ENCODE measurements at places on chromosomes 4 and X.
A peak's percentile ranks its signal among the peaks of the same experiment; 100 is the strongest.

DNA sequence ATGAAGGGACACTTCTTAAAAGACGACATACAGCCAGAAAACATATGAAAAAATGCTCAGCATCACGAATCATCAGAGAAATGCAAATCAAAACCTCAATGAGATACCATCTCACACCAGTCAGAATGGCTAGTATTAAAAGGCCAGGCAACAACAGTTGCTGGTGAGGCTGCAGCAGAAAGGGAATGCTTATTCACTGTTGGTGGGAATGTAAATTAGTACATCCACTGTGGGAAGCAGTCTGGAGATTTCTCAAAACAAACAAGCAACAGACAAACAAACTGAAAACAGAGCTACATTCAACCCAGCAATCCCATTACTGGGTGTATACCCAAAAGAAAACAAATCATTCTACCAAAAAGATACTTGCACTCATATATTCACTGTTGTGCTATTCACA lies 197.9 kb downstream of the EVC2 start:
- ATAC-seq: no peak

- no peak for ATAC-seq
Measured at GRCh38 chrX:130321550-130321949, 18.2 kb upstream of the SLC25A14 start.

DNA sequence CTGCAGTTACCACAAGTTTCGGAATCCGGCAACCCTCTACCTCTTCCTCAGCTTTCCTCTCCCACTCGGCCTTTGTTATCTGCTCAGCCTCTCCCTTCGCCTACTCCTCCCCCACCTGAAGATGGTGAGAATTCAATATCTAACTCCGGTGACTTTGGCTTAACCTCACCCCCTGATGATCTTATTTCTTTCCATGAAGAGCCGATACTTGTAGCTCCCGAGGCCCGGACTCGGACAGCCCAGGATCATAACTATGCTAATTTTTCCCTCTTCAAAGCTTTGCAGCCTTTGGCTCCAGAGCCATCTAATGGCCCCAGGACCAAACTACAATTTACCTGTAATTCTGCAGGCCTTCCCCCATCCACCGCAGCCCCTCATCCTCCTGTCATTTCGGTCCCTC lies 32.0 kb upstream of the MGST2 start:
- peak; percentile 62 for ATAC-seq

GRCh38 chr4:70583952-70584834 lies 7.9 kb upstream of the AMBN start:
- no peak for ATAC-seq

DNA sequence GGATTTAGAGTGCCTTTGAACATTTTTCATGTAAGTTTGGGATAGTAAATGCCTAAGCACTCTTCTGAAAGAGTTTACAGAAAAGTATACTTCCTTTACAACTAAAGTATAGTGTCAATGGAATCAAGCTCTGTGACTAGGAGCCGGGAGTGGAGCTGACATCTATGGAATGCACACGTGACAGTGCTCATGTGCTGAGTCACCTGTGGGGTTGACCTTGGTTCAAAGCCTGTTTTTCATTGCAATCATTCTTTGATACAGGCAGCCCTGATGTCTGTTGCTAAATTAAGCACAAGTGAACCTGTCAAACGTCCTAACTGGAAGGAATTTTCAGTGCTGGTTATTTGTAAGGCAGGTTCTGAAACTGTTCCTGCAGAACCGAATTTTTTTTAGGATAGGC lies 82.5 kb downstream of the GPAT3 start:
- peak; percentile 88 for ATAC-seq

GRCh38 chr4:9921326-9921725 lies 100.0 kb downstream of the SLC2A9 start:
- no peak for ATAC-seq

DNA sequence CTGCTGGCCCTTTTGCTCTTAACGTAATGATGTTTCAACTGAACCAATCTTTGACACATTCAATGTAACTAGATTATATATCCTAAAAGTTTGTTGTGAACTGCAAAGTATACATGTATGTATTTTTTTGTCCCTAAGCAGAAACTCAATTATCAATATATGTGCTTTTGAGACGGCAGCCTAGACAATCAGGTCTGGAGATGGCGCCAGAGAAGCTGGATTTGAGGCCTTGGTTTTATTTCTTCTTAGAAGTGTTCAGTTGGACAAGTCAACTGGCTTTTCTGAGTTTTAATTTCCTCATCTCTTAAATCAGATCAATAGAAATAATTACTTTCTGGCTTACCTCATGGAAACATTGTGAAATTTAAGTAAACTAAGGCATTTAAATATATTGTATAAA lies 62.5 kb downstream of the DCAF8L1 start:
- no peak for ATAC-seq

- ATAC-seq: peak; percentile 54
Measured at GRCh38 chrX:103356858-103357257, 552 bp downstream of the TCEAL9 start.

DNA sequence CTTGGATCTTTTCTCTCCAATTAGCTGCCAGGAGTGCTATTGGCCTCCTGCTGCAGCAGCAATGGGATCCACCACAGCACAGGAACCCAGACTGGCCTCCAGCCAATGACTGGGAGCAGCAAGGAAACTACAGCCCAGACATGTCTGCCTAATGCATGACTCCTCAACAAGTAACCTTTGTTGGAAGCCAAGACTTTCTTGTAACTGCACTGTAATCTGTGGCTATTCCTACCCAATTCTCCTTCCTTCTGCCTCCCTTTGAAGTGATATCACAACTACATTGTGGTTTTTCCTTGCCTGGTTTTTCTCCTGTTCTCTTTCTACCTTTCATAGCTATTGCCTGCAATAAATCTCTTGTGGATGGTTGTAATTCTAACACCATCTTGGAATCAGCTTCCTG lies 39.8 kb downstream of the SNCA start:
- no peak for ATAC-seq

- no peak for ATAC-seq
Measured at GRCh38 chr4:174669270-174669669, 147.0 kb upstream of the HPGD start.

DNA sequence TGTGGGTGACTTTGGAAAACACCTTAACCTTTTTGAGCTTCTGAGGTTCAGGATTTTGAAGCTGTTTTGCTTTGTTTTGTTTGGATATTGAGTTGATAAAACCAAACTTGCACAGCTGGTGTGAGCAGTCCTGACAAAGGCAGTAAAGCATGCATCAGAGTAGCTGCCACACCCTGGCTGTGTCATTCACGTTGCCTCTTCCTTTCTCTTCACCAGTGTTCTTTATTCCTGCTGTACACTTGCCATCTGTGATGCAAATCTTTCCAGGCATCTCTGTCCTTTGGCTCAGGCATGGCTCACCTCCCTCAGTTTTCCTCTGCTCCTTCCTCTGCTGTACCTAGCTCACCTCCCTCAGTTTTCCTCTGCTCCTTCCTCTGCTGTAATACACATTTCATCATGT lies 1850.2 kb upstream of the AGA start:
- ATAC-seq: no peak

- ATAC-seq: no peak
Measured at GRCh38 chr4:61296144-61296543, 96.0 kb downstream of the ADGRL3 start.

DNA sequence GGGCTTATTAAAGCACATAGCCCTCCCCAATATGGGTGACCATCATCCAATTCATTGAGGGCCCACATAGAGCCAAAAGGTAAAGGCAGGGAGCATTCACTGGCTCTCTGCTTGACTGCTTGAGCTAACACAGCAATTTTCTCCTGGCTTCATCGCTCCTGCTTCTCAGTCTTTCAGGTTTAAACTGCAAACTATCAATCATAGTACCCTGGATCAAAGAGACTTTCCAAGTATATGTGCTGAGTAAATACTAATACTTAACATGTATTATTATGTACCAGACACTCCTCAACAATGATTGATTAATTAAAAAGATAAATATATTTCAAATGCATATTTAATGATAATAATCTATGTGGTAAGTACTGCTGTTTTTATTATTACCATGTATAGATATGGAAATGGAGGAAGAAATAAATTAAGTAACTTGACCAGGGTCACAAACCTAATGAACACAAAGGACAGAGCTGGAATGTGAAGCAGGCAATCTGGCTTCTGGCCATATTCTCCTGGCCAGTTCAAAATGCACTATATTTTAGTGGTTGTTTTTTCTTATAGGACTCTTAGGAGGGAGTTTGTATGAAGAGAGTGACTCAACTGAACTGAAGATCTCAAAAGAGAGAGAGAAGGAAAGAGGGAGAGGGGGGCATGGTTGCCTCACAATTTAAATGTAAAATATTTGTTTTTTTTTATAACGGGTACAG lies 1197.3 kb downstream of the TECRL start:
- no peak for ATAC-seq

DNA sequence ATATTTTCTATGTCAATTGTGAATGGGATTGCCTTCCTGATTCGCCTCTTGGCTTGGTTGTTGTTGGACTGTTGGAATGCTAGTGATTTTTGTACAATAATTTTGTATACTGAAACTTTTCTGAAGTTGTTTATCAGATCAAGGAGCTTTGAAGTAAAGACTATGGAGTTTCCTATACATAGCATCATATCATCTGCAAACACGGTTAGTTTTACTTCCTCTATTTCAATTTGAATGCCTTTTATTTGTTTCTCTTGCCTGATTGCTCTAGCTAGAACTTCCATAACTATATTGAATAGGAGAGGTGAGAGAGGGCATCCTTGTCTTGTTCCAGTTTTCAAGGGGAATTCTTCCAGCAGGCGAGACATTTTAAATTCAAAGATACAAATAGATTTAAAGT lies 226.5 kb downstream of the FBXO8 start:
- ATAC-seq: no peak

GRCh38 chr4:25451676-25452075 lies 74.6 kb downstream of the ANAPC4 start:
- ATAC-seq: no peak

DNA sequence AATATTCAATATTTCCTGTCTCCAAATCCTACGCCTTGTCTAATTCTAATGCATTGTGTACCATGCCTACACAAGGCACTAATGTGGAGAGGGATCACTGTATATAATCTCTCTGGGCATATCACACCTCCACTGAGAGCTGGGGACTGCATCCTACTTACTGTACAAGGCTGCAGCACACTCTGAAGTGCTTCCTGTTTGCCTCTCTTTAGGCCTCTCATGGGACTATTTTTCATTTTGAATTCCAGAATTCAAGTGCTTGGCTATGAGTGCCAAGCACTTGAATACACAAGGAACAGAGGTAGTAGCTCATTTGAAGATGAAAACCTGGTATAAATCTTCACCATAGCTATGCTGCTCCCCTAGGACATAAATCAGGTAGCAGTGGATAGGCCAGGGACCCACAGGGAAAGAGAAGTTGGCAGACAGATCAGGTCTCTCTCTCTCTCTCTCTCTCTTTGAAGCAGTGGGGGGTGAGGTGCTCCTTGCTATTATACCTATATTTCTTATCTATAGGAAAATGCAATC lies 229.7 kb upstream of the MBNL3 start:
- no peak for ATAC-seq

- ATAC-seq: no peak
Measured at GRCh38 chrX:97402333-97402732, 518.6 kb downstream of the RPA4 start.

GRCh38 chrX:18931972-18932371 lies 51.9 kb downstream of the PHKA2 start:
- ATAC-seq: no peak

- no peak for ATAC-seq
Measured at GRCh38 chrX:136616987-136617685, 30.8 kb upstream of the CD40LG start.

- ATAC-seq: no peak
Measured at GRCh38 chr4:111404673-111405072, 740.6 kb upstream of the FAM241A start.

DNA sequence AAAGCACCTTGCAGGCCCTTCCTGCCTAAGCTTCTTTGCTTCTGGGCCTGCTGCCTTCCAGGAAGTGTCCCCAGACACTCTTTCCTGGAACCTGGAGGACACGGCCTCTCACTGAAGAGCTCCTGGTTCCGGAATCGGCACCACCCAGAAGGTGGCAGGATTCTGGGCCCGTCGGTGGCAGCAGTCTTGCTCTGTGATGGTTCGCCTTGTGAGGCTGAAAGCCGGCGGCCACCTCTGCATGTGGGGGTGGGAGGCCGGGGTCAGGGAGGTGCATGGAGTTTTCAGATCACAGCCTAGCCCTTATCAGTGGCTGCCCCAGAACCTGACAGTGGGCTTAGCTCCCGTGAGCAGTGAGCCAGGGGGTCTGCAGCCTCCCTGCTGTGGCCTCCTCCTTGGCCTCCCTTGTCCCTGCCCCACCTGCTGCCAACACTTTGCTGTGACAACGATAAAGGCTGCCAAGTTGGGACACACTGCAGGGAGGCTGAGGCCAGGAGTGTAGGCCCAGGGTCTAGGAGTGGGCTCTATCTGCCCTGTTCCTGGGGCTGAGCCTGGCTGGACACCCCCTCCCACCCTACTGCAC lies 30.8 kb upstream of the GPR78 start:
- no peak for ATAC-seq

- no peak for ATAC-seq
Measured at GRCh38 chr4:138199568-138200235, 42.4 kb downstream of the SLC7A11 start.

GRCh38 chr4:143581331-143581946 lies 67.9 kb downstream of the SMARCA5 start:
- ATAC-seq: no peak

DNA sequence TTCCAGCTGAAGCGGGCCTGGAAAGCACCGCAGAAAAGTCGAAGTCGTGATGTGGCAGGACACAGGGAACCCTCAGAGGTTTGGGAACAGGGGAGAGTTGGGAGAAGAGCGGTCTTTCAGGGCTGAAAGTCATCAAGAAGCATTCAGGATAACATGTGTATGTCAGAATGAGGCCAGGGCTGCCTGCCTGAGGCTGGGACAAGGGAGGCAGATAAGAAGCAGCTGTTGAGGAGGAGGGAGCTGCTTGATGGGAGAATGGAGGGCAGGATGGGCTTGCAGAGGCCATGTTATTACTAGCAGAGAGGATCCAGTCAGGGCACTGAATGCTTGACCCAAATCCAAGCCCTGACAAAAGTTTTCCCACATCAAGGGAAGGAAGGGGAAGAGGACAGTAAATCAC lies 132.0 kb downstream of the ATG4A start:
- no peak for ATAC-seq

All from gastroesophageal sphincter (tissue), 4 donors.